Right renal cortex interstitium (tissue), 3 donors: ENCODE measurements at places on chromosomes 16 and 17. TPM values are rescaled to one million over a fixed set of nuclear protein-coding genes. Genes with fewer than 3 reads are reported as not detected.

DNA sequence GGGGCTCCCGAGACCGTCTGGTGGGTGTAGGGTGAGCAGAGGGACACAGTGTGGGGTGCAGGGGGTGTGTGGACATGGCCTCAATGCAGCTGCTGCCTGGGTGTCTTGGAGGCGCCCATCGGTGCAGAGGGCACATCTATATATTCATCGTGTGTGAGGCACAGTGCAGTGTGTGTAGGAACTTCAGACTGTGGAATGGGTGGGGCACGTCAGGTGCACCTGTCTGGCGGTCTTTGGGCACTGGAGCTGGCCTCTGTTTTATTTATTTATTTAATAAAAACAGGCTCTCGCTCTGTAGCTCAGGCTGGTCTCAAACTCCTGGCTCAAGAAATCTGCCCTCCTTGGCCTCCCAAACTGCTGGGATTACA lies 16.8 kb downstream of the LASP1 start:
- no peak for DNase-seq

- DNase-seq, result no peak
Measured at GRCh38 chr16:72369274-72369673, 197.3 kb upstream of the PMFBP1 start.

DNA sequence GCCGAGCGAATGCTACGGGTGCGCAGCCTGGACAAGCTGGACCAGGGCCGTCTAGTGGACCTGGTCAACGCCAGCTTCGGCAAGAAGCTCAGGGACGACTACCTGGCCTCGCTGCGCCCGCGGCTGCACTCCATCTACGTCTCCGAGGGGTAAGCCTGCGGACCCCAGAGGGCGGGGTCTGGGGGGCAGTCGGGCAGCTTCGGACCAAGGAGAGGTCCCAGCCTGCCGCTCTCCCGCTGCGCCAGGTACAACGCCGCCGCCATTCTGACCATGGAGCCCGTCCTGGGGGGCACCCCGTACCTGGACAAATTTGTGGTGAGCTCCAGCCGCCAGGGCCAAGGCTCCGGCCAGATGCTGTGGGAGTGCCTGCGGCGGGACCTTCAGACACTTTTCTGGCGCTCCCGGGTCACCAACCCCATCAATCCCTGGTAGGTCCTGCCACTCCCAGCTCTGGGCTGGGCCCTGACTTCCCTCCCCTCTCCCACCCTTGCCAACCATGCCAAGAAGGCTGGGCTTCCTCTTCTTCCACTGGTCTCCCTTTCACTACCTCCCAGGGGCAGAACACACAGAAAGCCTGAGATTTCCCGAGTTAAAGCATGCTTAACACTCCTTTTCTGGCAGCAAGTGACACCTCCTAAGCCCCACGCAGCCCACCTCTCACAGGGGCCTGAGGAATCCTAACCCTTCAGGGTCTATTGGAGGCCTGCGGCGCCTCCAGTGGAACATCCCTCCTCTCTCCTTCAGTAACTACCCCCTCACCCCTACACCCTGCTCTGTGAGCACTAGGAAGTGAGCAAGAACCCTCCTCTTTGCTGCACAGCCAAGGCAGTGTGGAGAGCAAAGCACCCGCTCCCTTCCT lies 3.2 kb downstream of the NAGS start:
- no peak for DNase-seq

- no peak for DNase-seq
Measured at GRCh38 chr16:22674832-22675191, 139.2 kb upstream of the HS3ST2 start.

DNA sequence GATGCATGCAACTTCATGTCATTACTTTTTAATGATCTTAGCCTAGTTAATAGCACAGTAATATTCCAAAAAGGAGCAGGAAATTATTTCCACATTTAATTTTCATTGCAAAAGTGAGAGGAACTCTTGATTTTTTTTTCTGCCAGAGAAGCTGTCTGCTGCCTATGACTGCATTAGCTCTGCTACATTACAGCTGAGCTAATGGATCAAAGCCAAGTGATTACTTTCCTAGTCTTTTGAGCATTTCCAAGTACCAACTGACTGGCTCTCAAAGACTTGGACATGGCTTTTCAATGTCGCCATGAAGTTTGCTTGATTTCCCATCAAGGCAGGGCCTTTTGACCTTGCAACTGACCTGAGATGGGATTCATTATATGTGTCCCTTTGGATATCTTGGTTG lies 356.6 kb upstream of the XYLT1 start:
- DNase-seq, result no peak

DNA sequence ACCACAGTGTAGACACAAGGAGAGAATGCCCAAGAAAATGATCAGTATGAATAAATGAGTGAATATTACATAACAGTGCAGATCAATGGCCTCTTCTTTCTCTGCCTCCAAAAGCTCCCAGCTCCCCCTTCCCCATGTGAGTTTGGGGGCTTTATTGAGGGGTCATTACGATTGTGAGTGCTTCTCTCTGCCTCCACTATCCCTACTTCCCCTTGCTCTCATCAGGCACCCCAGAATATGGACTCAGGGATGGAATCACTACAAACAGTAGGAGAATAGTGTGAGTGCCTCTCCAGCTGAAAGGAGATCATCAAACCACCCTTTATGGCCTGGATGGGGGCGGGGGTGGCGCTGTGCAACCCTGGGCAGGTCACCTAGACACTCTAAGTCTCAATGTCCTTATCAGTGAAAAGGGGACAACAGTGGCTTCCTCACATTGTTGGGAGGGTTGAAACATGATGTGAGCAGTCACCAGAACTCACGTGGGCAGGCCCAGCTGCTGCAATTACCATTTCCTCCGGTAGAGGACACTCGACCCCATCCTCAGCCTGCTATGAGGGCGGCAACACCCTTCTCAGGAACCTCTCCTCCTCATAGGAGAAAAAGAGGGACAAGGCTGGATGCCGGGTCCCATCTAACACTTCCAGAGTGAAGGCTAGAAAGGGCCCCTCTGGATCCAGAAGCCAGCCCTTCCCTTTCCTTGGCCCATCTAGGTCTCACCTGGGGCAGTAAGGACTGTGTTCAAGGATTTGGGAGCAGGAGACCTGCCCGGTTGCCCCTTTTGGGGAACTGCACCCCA lies 2.1 kb upstream of the EPOP start:
- no peak for DNase-seq

DNA sequence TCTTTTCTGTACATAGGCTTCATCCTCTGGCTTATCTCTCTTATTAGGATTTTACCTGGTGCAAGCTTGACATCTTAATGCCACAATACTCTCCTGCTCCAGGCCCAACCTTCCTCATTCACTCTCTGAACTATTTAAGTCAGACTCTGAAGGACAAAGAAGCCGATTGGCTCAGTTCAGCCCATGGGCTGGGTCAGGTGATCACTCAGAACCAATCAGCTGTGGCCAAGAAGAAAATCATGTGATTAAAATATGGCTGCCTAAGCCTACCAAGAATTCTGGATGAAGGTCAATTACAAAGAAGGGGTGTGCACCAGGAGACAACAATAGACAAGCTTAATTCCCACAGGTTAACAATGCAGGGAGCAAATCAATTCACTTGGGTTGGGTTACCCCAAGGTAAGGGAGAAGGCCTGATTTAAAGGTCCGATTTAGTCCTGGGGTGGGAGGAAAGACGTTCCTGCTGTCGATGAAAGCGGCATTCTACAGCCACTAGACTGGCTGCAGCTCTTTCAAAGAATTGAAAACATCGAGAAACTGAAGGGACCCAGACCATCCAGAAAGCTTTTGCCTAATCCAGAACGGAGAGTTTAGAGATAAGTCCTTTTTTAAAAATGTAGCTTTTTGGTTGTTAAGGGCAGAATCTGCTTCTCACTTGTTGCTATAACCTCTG lies 42.9 kb upstream of the NFAT5 start:
- DNase-seq, result no peak

DNA sequence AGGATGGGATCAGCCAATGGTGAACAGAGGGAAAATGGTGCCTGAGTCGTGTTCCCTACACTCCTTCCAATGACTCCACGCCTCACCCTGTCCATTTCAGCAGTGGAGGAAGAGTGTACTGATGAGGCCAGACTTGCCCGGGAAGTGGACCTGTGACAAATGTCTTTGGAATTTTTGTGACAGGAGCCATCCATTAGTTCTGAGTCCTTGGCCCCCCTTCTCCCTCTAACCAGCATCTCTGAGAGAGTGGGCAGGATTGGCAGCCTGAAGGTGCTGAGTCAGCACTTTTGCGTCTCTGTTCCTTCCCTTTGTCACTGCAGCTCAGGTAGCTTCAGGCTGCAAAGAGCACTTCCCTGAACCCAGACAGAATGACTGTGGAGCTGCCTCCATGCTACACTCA lies 30.8 kb downstream of the BEAN1 start:
- no peak for DNase-seq

- DNase-seq, result no peak
Measured at GRCh38 chr17:5381542-5381941, 37.9 kb downstream of the NUP88 start.

DNA sequence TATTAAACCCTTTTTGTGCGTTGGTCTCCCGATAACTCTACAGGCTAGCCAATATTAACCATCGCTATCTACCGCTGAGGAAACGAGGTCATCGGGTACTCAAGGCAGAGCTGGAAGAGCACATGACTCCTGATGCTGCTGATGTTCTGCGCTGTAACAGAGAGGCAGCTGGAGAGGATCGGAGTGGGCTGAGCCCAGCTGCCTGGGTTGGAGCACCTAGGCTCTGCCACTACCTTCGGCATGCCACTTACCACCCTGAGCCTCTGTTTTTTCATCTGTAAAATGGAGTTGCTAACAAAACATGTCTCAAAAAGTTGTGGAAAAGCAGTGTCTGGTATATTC lies 432 bp upstream of the SLC46A1 start:
- DNase-seq, result no peak

DNA sequence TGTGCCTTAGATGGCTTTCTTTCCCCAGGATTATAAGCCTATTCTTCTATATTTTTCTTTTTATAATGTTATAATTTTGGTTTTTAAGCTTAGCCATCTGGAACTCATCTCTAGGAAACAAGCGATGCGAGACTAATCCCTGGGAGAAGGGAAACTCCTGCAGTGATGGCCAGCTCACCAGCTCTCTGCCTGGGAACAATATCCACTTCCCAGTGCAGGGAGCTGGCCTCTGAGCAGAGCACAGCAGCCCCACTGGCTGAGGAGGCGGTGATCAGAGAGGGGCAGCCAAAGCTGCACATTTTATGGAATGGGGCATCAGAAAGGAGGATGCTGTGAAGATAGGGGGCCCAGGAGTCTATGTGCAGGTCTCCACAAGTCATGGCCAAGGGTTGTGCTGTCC lies 183.3 kb downstream of the LGALS9B start:
- no peak for DNase-seq

- DNase-seq, result no peak
Measured at GRCh38 chr16:21301895-21302291, 23.8 kb upstream of the CRYM start.

DNA sequence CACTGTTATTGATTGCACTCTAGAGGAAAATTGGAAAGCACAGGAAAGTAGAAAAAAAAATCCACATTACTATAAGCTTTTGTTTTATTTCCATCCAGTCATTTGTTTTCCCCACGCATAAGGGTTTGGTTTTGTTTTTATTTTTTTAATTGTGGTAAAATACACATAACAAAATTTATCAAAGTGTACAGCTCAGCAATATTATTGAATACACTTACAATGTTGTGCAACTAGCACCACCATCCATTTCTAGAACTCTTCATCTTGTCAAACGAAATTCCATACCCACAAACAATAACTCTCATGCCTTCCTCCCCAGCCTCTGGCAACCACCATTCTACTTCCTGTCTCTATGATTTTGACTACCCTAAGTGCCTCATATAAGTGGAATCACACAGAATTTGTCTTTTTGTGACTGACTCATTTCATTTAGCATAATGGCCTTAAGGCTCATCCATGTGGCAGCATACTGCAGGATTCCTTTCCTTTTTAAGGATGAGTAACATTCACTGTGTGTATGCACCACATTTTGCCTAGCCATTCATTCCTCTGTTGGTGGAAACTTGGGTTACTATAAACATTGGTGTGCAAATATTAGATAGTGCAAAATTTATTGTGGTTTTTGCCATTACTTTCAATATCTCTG lies 11.1 kb downstream of the SPPL2C start:
- no peak for DNase-seq

DNA sequence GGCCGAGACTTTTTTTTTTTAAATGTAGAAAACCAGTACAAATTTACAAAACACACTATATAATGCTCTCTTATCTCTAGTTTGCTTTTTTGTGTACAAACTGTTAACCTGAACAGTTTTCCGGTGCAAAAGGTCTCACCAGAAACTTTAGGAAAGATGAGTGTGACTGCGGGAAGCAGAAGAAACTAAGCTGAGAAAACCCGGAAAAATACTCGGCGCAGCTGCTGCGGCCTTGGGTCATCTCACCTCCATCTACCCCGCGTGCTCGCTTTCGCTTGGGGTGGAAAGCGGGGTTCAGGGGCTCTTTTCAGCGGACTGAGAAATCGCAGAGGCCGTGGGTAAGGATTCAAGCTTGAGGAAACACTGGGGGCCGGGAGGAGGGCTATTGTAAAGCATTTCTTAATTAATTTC lies 1.8 kb downstream of the SALL1 start:
- no peak for DNase-seq

DNA sequence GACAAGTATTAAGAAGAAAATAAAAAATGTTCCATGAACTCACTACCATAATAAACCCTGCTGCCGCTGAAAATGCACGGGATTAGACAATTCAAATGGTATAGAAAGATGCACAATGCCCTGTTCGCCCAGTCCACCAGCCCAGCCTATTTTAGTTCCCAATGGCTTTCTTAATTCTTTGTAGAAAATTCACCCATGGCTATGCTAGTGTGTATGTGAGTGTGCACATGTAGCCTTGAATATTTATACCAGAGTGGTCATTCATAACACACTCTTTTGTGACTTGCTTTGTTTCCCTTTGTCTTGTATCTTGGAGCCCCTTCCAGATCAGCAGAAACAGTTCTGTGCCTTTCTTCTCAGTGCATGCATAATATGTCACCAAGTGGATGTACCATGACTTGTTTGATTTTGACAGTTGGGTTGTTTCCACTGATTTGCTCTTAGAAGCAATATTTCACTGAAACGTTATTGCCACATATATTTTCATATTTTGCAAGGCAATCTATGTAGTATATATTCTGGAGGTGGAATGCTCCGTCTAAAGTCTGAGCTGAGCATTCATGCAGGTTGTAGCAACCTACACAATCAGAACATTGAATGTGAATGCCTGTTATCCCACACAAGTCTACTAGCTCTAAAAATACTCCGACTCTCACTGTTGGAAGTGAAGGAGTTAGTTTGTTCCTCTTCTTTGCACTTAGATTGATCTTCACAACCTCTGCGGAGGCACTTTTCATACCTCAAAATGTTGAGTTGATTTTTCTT lies 383.0 kb upstream of the EEF2KMT start:
- no peak for DNase-seq

APOH gene
- polyA plus RNA-seq, result 0.86 TPM

HSD17B1 gene
- 3.0 TPM for polyA plus RNA-seq

KRTAP2-3 gene
- polyA plus RNA-seq, result not detected

ACSM2A gene
- polyA plus RNA-seq, result 59.3 TPM

CD19 gene
- 2.9 TPM for polyA plus RNA-seq

RHBDL3 gene
- 1.3 TPM for polyA plus RNA-seq

RNF112 gene
- polyA plus RNA-seq, result 1.4 TPM
